Activated CD4-positive, alpha-beta T cell treated with anti-CD3 and anti-CD28 coated beads, Interleukin-10, Interleukin-2, amounts not matched to agents 100 ng/mL and 50 ng/mL, durations not matched to agents 16 hours and 8 hours (primary cell): ENCODE measurements at places on chromosomes 16 and 17.

DNA sequence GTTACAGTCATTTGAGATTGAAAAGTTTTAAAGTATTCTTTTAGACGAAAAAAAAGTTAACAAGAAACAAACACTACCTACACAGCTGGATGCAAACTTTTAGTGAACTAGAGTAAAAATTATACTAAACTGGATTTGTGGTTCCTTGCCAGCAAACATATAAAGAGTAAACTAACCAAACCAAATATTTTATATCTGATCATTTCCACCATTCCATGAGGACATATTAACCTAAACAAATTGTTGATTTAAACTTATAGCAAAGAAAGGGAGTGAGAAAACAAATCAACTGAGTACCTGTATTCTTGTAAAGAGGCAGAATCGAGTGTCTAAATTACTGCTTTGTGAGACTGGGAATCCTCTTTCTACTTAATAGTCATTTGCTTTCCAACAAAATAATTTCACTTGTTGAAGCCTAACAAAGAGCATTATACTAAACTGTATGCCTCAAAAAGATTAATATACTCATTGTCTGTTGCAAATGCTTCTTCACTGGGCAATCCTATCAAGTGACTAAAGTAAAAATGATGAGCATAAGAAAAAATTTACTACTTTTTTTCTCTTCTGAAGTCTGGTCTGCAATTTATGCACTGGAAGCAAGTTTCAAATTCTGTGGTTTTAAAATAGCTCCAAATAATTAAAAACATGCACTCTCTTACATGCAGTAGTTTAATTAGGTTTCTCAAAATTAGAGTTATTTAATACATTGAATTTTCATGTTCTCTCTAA, 37.5 kb downstream of the AKAP10 start:
- no peak for DNase-seq

- DNase-seq: no peak
Observed at GRCh38 chr17:31802502-31802901, 56.5 kb downstream of the COPRS start.

DNA sequence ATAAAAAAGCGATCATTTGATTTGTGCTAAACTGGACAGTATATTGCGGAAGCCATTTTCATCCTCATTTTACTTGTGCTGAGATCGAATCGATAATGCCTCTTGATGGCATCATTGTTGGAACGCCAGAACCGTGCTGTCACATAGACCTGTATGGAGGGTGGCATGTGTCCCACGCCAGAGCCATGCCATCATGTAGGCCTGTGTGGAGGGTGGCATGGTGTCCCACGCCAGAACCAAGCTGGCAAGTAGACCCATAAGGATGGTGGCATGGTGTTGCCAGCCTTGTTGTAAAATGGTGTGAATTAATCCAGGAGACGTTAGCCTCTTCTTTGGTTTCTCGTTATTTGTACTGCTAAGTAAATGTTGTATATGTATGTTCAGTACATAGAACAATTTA, 222.7 kb upstream of the CHMP6 start:
- DNase-seq: no peak

DNA sequence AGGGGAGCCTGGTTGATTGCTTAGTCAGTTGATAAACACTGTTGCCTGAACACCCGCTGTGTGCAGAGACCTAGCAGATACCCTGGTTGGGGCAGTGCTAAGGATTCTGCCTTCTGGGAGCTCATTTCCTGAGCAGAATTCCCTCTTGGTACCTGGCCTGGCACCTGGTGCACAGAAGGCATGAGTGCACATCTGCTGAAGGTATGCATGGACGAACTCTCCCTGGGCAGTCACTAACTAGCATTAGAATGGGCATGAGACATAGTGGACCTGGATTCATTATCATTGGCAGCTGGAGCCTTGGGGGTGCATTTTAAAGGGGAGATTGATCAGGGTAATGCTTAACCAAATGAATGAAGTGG, 13.1 kb downstream of the ADCY7 start:
- no peak for DNase-seq

GRCh38 chr16:81808933-81809480, 29.9 kb downstream of the PLCG2 start:
- DNase-seq: peak; percentile 51
